MCF 10A (cell line): ENCODE measurements at places on chromosomes 7 and 10. TPM values are rescaled to one million over a fixed set of nuclear protein-coding genes. Genes with fewer than 3 reads are reported as not detected.

DNA sequence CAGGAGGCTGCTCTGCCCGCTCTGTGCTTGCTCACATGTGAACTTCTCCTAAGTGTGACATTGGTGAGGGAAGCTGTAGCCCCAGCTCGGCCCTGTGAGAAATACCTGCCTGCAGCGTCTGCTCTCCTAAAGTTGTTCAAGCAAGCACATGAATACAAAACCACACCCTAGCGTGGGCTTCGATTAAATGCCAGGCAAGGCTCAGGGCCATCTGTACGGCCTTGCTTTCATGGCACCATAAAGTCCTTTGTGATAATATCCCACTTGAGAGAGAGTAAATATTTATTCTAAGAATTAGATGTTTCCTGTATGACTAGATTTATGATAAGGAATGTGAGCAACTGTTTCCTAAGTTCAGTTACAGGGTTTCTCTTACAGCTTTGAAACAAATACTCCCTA, 262.8 kb upstream of the KLF14 start:
- DNase-seq: peak; percentile 73

GRCh38 chr7:91570560-91570959, 306.3 kb downstream of the FZD1 start:
- DNase-seq: no peak

DNA sequence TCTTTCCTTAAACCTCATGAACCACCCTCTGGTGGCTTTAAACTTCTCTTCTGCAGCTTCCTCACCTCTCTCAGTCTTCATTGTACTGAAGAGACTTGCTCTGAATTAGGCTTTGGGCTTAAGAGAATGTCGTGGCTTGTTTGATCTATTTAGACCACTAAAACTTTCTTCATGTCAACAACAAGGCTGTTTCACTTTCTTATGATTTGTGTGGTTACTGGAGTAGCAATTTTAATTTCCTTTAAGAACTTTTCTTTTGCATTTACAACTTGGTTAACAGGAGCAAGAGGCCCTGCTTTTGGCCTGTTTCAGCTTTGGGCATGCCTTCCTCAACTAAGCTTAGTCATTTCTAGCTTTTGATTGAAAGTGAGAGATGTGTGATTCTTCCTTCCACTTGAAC, 38.1 kb upstream of the CDHR3 start:
- DNase-seq: no peak

The STK31 gene
- not detected in 2 replicates for total RNA-seq

The GPR141 gene
- total RNA-seq: 2.4 and 2.8 TPM in 2 replicates
